ENCODE measurements at places on chromosomes 7 and 10.

DNA sequence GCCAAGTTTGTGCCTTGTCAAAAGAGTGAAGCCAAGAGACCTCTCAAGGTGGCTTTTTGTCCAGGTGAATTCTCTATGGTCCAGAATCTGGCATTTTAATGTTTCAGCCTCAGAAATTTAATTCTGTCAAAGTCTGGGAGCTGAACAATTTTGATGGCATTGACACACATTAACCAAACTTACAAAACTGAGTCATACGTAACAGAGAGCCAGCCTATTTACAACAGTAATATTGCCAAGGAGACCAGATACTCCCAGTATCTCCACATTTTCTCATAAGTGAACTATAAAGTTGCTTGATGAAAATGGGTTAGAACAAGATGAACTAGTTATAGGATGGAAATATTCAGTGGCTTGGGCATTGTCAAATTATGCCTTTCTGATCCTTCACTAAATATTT lies 43.8 kb downstream of the PDE6C start:
- no peak for DNase-seq

GRCh38 chr7:120973849-120974248 lies 14.7 kb upstream of the CPED1 start:
- DNase-seq = no peak

DNA sequence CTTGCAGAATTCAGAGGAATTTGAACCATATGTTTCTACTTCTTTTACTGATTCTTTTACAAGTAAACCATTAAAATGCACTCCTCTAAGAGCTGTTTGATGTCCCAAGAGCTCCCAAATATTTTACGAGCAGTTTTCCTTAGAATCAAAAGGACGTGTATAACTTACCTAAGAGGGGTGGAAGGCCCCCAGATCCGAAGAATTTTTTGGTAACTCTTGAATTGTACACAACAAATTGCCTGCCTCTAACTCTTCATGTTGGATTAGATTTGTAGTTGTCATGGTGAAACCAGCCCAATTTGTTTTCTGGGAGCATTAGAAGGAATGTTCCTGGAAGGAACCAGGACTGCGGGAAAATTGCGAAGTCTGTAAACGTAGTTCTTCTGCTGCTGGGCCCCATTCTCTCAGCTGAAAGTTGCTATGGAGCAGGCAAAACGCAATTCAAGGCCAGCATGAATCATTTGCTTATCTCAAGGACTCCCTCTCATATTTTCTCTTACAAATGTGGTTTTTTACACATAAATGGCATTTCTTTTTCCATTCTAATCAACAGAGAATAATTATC lies 124.8 kb upstream of the TMEM72 start:
- no peak for DNase-seq

DNA sequence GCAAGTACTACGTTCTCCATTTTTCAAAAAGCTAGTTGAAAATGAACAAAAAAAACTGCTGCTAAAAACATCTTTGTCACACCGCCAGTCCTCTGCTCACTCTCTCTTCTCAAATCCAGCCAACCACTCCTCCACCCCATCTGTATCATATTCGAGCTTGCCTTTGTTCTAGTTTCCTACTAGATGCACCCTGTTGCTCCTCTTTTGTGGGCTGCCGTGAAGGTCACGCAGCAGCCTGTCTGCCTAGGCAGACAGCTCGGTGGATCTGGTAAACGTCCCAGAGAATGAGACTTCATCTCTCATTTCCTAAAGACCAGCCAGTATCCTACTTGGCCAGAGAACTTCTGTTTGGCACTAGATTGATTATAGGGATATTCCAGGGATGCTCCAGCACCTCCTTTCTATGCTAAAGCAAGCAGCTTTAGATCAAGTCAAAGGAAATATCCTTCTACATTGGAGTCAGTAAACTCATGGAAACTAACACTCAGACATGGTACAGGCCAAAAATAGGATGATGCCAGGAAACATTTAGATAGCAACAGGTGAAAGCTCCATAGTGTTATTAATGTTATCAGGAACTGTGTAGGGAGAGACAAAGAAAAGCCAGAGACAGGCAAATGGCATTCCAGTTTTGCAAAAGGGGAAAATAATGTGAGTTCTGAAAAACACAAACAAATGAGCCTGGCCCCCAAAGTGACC lies 8.7 kb upstream of the PLXNA4 start:
- DNase-seq = no peak

DNA sequence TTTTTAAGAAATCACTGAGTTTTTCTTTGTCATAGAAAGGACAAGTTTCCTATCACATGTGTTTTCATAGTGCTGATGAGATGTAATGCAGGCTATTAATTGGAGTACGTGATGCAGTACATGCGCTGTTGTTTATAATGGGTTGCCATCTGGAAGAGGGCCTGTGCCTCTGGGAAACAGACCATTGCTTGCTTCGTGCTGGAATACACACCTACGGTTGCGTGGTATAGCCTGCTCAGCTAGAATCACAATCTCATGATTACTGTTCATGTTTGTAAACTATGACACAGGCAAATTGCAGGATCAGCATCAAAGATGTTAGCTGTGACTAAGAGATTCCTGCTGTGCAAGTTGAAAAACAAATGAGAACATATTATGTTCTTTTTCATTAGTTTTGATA lies 107.2 kb upstream of the STEAP1B start:
- no peak for DNase-seq

- DNase-seq = no peak
These were observed 35.5 kb downstream of the SVOPL start for GRCh38 chr7:138665669-138666140.

DNA sequence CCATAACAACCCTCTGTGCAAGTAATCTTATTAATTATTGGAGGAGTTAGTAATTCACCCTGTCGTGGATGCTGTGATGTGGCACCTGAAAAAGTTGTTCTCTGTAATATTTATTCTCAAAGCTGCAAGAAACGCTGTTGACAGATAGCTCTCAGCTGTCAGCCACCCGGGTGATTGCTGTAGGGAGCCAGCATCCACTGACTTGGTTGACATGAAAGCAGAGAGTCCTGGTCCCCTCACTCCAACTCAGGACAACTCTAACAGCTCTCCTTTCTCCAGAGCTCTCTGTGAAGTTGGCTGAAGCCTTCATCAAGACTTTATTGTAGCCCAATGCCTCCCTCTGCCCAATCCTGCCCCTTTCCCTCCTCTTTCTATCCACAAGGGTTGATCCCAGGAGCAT lies 98.0 kb downstream of the FAM107B start:
- DNase-seq = no peak

GRCh38 chr10:80528185-80528700 lies 9.5 kb upstream of the SH2D4B start:
- no peak for DNase-seq

GRCh38 chr7:40239755-40240303 lies 105.0 kb downstream of the SUGCT start:
- no peak for DNase-seq

DNA sequence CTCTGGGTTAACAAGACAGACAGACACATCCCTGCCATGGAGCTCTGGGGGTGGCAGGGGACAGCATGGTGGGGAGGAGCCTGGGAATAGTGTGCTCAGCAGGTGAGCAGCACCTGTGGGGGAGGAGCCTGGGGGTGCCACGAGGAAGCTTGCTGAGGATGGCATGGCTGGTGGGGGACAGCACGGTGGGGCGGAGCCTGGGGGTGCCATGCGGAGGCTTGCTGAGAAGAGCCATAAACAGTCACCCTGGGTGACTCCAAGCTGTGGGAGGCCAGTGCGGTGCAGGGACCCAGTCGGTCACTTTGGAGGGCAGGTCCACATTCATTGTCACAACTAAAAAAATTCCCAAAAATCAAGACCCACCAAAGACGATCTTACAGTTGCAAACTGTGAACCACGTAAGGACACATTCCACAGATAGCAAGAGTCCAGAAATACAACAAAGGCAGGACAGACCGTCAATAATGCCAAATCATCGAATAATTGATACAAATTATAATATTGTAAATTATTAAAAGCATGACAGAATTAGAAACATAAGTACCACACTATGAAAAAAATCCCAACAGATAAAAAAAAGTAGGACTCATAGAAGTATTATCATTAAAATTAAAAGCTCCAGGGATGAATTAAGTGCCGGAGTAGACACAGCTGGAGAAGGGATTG lies 24.4 kb downstream of the NKX6-2 start:
- DNase-seq = no peak

DNA sequence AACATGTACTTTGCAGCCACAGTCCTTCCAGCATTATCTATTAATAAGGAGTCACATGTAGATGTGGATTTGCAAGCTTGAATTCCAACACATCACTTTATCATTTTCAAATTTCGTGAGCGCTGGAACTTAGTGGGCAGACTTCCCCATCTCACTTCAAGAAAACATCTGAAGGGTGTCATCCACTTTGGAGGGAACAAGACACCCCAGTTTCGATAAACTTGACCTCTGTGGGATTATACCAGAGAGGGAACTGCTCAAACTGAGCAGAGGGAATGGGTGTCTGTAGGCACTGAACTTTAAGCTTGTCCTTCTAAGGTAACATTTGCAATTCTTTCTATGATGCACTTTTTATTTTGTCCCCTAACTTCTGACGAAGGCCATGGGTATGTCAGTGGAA lies 27.5 kb downstream of the ADRB1 start:
- no peak for DNase-seq

- no peak for DNase-seq
These were observed 23.0 kb downstream of the SFR1 start for GRCh38 chr10:104144931-104145330.

DNA sequence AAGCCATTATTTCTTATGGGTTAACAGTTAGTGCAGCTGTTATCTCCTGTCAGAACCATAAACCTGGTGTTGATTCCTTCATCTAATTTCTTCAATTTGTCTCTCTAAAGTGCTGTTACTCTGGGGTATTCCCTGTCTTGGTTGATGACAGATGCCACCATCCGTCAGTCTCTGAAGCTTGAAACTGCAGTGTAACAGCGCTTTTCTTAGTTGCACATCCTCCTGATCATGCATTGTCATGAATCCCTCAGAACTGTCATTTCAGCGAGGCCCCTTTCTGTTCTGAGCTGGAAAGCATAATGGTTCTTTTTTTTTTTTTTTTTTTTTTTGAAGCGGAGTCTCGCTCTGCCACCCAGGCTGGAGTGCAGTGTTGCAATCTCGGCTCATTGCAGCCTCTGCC lies 193.9 kb downstream of the SDK1 start:
- no peak for DNase-seq

DNA sequence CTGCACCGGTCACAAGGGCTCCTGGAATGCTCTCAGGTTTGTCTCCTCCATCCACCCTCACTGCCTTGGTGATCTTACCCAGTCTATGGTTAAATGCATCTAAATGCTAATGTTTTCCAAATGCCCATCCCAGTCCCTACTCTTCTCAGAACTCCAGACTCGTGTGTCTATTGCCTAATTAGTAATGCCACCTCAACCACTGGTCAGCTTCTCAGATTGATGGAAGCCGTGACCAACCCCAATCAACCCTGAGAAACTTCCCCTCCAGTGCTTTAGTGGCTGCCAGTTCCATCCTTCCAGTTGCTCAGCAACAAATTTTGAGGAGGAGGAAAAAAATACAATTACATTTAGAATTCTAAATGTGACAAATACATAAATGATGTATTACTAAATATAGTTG lies 18.6 kb downstream of the NUDCD3 start:
- DNase-seq = no peak

DNA sequence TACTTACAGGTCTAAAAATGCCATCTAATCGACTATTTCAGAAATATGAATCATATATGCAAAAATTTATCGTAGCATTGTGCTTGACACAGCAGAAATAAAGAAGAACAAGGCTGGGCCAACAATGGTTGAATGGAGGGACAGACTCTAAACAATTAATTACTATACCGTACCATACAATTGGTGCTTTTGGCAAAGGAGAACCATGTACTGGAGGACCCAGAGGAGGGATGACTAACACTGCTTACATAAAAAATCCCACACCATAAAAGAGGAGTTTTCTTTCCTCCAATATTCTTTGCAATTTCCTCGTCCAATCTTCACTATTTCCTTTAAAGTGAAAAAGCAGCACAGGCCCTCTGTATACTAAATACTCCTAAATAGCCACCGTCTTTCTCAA lies 94.1 kb downstream of the SGMS1 start:
- no peak for DNase-seq

GRCh38 chr7:32496052-32496813 lies 944 bp downstream of the AVL9 start:
- no peak for DNase-seq

- DNase-seq = no peak
These were observed 37.8 kb upstream of the GARS1 start for GRCh38 chr7:30556840-30557239.

GRCh38 chr7:77460057-77460486 lies 43.9 kb upstream of the GSAP start:
- no peak for DNase-seq
